Activated CD4-positive, alpha-beta T cell treated with anti-CD3 and anti-CD28 coated beads, Interleukin-2, amount 50 U/mL, for 16 hours (primary cell): ENCODE measurements at places on chromosomes 4 and X.

DNA sequence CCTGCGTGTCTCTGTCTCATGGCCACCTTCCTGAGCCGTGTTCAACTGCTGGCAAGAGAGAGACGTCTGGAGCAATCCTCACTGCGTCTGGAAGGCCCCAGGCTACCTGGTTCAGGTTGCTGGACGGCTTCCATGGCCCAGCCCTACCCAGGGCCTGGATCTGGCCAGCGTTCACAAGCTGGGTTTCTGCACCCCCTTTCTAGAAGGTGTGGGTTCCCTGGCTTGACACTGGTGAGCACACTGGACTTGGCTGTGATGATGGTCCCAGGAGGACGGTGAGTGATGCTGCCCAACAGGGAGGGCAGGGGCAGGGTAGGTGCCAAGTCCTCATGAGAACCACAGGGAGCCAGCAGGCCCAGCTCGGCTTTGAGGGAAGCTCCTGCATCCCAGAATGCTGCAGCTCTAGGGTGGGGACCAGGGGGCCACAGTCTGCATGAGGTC, 63.4 kb downstream of the HTRA3 start:
- DNase-seq, result no peak

DNA sequence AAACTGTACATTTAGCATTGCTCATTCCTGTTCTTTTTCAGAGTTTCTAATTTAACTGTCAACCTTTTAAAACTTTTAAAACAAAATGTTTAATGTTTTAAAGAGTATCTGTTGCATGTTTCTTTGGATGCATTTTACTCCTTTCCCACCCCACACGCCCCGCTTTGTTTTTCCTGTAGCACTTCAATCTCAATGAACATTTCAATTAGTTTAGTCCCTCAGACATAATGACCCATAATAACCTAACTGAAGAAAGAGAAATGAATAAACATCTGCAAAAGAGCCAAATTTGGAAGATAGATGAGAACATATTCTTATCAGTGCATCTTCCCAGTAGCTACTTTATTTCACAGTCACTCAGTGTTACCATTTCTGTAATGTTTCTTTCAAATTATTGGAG, 7.5 kb downstream of the PCDH10 start:
- no peak for DNase-seq

DNA sequence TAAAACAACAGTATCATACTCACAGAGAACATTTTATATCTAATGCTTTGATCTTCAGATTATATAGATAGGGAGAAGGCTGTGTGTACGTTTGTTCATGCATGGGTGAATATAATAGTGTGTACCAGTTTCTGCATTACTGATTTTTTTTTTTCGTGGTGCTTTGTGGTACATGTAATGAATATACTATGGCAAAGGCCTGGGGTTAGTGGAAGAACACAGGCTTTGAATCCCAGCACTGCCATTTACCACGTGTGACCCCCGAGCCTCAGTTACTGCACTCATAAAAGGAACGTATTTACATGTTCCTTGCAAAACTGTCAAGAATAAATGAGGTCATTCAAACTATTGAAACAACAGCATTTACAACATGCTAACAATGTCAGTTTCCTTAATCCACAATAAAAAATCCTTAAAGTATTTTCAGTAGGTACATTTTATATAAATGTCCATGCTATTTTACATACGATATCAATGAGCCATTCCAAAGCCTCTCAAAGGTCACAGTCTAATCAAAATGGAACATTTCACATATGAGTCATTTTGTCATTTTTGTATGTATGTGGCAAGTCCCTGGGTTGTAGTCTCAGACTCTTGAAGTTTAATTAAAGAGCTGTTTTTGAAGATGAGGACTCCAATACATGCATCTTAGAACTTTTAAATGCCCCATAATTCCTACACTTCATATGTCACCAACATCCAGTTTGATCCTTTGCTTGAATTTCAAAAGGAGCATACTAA, 242.8 kb downstream of the PPP3CA start:
- DNase-seq, result peak; percentile 31

DNA sequence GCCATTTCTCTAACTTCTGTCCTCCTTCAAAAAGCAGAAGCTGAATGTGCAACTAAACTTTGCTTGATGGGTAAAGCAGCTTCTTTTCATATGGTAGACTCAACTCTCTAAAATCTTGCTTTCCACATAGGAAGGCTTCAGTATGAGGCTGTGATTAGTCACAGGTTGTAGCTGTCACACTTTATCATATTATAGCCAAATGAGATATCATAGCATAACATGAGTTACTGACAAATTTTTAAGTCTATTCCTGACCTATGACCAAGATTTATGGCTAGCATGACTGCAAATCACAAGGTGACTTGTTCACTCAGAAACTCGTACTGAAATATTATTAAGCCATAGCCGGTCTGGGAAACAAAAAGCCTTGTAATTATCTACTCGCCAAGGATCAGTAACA, 998.6 kb downstream of the RPA4 start:
- DNase-seq, result no peak
